HFFc6 (cell line): ENCODE measurements at places on chromosomes 11 and 22. TPM values are rescaled to one million over a fixed set of nuclear protein-coding genes. Genes with fewer than 3 reads are reported as not detected.

Gene MS4A4E
- 0.21 TPM in 1 of 3 replicates, not detected in the others for total RNA-seq

Gene SHANK3
- total RNA-seq, result 0.66 and 0.68 TPM in 2 replicates

Gene DEFB131B
- not detected in 3 replicates for total RNA-seq

Gene AIFM3
- total RNA-seq, result not detected in 3 replicates

Gene APBB1
- total RNA-seq, result 29.0 and 34.8 TPM in 2 replicates

Gene ISX
- not detected in 2 replicates for total RNA-seq

Gene C1QTNF5
- 12.9 and 15.0 TPM in 2 replicates for total RNA-seq

Gene ATP5MG
- 212 to 235 TPM (median 218 TPM) in 3 replicates for total RNA-seq

Gene MUC5B
- not detected in 3 replicates for total RNA-seq

Gene LMO2
- not detected in 2 replicates for total RNA-seq

Gene DBX1
- total RNA-seq, result not detected in 3 replicates

Gene EFEMP2
- 328 to 343 TPM (median 336 TPM) in 3 replicates for total RNA-seq

Gene NXPE4
- not detected in 3 replicates for total RNA-seq

Gene E2F8
- 1.1 and 4.3 TPM in 2 replicates for total RNA-seq

Gene UFD1
- total RNA-seq, result 91.1 to 113 TPM (median 95.4 TPM) in 3 replicates

Gene APOBEC3G
- total RNA-seq, result 1.8 to 6.2 TPM (median 2.3 TPM) in 3 replicates

Gene SEC14L2
- 16.8 and 22.8 TPM in 2 replicates for total RNA-seq

Gene THY1
- total RNA-seq, result 786 to 992 TPM (median 942 TPM) in 3 replicates

Gene PPME1
- total RNA-seq, result 53.1 to 107 TPM (median 93.6 TPM) in 3 replicates

Gene TNKS1BP1
- total RNA-seq, result 120 to 132 TPM (median 128 TPM) in 3 replicates

Gene KCNJ1
- total RNA-seq, result not detected in 3 replicates
